ENCODE measurements at places on chromosomes 4 and X.

DNA sequence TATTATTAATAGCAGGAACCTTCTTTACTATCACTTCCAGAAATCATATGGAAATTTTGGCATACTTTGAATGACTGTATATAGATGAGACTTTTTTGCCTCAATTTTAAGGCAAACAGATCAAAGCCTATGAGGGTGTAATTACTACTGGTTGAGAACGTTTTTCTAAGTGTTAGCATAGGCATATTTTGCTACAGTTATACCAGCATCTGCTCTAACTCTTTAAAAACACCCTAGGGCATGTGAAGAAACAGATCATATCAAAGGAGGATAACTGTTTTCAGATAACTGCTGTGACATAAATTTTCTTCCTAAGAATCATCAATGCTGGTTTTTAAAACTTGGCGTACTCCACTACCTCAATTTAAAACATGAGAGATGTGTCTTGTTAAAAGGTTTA lies 1155.3 kb downstream of the FSTL5 start:
- DNase-seq = no peak

DNA sequence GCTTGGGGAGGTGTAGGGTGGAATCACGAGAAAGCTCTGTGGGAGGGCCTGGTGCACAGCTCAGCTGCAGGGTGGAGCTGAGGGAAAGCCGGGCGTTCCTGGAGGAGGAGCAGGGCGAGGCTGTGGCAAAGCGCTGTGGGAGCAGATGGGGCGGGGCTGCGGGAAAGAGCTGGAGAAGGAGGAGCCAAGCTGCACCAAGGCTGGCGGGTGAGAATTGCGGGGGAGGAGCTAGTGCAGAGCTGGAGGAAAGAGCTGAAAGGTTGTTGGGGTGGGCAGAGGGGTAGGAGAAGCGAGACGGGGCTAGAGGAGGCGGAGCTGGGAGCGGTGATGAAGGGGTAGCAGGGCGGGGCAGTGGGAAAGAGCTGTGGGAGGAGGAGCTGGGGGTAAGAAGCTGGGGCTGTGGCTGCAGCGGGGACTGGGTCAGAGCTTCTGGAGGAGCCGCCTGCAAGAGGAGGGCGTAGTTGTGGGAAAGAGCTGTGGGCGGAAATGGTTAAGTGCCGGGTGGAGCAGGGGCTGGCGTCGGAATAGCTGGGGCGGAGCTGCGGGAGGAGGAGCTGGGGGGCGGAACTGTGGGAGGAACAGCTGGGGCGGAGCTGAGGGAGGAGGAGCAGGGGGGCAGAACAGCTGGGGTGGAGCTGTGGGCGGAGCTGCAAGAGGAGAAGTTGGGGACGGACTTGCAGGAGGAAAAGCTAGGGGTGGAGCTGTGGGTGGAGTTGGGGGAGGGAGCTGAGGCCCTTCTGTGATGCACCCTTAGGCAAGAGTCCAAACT lies 1.8 kb upstream of the EOLA2 start:
- DNase-seq = peak; percentile 88

DNA sequence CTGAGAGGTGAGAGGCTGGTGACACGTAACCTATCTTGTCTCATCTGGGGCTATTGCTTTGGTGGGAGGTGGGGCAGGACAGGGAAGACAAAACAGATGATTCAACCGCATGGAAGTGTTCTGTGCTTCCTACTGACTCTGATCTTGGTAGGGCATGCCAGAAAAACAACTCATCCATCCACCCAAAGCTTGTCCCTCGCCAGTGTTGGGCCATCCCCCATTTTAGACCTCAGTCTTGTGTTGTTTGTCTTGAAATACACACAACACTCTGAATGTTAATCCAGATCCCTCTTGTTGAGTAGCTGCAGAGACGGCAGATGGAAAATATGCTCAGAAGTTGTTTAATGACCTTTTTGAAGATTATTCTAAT lies 377 bp downstream of the CHRNA9 start:
- no peak for DNase-seq

DNA sequence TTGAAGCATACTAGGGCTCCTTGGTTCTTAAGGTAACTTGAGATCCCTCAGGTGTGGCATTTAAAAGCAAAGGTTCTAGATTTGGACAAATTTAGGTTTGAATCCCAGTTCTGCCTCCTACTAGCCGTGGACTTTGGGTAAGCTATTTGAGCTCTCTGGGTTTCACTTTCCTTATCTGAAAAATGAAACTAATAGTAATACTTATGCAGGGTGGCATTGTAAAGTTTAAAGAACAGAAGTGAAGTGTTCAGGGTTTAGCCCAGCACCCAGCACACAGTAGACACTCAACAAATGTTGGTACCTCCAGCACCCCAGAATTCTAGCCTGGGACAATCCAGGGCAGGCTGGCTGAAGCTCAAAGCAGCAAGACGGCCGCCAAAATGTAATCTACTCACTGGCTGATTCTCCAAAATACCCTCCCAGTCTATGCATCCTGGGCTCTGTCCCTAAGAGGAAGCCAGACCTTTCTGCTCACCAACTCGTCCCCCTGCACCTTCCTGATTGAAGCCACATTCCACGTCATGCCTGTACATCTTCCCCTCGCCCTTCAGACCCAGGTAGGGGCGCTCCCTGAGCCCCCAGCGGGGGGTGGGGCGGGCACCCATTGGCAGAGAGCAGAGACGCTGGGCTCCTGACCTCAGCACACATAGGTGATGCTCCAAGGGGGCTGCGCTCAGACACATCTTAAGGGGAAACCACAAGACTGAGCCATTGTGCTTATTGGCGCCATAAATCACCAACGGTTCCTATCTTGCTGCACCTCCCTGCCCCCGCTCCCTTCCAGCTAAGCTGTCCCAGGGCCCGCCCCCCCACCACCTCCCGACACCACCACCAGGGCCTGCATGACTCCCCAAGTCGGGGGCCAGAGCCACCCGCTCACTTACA lies 160.6 kb downstream of the BCOR start:
- no peak for DNase-seq

- DNase-seq = no peak
These were observed 90.5 kb upstream of the GATB start for GRCh38 chr4:151851354-151851753.

GRCh38 chrX:114073926-114074325 lies 510.0 kb upstream of the HTR2C start:
- DNase-seq = no peak

DNA sequence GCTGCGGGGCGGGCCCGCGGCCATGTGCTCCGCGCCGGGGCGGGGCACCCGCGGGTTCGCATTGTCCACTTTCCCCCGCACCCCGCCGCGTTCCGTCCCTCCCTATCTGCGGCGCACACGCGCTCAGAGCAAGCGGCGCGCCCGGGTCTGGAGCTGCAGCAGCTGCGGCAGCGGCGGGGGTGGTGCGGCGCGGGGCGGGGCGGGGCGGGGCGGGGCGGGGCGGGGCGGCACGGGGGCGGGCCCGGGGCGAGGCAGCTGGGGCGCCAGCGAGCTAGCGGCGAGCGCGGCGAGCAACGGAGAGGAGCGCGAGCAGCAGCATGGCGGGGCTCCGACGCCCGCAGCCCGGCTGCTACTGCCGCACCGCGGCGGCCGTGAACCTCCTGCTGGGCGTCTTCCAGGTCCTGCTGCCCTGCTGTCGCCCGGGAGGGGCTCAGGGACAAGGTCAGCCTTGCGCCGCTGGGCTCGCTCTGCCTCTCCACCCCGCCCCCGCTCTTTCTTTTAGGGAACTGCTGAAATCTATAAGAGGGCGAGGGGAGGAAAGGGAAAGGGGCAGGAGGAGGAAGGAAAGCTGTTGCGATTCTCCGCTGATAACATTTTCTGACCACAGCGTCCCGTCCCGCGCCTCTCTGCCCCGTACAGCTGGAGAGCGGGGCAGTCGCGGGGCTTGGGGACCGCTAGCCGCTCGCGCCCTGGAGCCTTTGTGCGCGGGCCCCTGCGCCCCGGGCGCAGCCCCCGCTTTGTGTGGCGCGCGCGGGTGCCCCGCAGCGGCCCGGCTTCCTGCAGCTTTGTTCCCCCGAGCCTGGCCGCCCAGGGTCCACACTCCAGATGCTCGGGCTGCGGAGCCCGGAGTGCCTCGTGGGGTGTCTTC lies at the start of gene TMEM131L:
TMEM131L (plus strand) TSS at position 280 of the 868 bp plus-strand sequence; CDS start at position 318, 38 bp downstream.
- peak; percentile 53 for DNase-seq

DNA sequence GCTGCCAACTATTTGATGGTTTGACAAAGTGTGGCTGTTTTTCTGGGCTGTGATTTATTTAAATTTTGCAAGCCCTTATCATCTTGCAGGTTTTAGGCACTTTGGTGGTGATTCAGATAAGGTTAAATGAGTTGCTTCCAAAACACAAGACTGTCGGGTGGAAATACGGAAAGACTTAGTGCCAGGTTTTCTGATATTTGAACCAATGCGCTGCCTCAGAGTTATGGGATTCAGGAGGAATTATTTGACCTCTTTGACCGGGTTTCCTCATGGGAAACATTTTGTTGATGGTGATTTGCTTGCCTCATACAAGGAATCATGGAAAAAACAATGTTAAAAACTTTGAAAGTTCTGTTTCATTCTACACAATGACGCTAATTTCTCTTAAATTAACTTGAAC lies 136.1 kb upstream of the MAP9 start:
- no peak for DNase-seq

DNA sequence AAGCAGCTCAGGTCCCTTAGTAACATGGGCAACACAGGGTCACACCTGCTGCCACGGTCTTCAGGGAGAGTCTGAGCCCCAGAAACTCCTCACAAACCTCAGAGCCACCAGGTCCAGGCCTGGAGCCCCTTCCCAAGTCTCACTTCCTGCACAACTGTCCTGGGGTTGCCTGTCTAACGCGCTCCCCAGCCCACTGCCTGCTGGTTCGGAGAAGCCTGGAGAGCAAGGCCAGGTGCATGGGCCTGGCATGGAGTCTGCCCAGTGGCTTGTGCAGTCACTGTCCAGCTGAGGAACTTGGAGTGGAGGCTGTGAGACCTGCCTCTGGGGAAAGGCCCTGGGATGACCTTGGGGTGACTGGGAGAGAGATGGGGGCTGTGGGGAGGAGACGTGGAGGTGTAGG lies 28.0 kb downstream of the FAM53A start:
- no peak for DNase-seq

- DNase-seq = no peak
These were observed 953.4 kb upstream of the IGFBP7 start for GRCh38 chr4:58063404-58064160.

DNA sequence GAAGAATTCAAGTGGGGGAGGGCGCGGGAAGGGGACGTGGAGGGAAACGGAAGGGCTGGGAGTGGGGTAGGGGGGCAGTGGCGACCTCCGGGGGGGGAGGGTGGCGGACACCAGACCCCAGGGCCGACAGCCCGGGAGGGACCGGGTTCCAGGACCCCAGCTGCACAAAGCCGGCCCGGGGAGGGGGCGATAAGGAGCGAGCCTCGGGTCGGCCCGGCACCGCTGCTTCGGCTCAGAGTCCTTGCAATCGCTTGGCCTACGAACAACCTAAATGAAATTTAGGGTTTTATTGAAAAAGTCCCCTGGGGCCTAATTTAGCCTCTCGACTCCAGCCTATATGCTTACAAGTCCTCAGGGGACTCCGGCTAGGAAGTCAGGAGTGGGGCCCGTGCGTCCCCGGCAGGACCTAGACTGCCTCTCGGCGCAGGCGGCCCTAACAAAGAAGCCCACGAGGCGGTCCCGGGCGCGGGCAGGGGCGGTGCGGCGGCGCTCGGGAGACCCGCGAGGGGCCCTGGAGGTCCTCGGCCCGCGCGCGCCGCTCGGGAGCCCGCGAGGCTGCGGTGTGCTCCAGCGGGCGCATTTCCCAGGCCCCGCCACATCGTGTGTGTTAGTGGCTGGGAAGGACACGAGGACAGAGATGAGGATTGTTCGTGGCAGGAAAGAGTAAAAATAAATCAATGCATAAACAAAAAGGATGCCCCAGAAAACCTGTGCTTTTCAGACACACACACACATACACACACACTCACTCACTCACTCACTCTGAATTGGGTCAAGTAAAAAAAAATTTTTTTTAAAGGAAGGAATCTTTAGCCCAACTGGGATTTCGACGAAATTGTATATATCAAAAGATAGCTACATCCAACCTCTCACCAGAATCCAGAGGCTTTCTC lies 70.0 kb downstream of the MGST2 start:
- DNase-seq = no peak

DNA sequence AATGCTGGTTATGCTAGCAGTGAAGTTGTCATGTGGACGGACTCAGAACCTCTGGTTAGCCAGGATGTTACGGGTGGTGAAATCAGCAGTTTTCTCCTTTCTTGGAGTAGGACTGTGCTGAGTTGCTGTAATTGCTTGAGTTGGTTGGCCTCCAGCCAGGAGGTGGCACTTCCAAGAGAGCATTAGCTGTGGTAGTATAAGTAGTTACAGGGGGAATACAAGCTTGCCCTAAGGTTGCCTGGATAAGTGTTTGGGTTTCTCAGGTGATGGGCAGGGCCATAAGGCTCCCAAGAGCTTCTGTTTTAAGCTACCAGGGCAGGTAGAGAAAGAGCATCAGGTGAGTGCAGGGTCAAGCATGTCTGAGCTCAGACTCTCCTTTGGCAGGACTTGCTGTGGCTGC lies 103.0 kb downstream of the ZNF518B start:
- no peak for DNase-seq

DNA sequence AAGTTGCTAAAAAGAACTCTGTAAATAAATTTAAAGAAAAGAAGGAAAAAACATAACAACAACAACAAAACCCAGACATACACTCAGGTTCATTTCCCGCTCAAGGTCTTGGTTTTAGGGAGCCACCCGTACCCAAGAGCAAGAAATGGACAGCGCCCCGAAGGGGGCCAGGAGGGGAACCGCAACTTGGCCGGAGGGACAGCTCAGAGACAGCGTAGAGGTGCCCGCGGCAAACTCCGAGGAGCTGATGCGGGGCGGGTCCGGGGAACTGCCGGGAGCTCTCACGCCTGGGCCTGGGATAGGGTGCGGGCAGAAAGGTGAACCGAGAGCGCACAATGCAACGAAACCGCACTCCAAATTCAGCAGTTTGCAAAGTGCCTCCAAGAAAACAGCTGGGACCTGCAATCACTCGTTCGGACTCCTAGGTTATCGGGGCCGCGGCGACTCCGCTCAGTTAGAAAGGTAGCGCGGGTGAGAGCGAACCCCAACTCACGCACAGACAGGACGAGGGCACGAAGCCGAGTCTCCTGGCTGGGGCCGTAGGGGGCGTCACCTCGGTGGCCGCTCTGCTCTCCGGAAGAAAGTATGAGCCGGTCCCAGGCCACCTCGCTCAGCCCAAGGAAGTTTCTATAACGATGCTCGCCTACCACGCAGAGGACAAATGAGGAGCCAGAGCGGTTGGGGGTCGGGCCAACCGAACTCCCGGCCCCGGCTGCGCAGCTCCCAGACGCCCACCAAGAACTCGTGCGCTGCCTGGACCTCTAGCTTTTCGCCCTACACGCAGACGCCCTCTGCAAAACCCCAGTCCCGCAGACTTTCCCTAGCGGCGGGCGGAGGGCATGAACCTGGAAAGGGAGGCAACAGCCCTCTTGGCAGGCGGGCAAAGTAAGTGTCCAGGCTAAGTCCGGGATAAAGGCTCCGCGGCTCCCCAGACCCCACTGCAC lies 1.4 kb downstream of the NDNF start:
- no peak for DNase-seq

DNA sequence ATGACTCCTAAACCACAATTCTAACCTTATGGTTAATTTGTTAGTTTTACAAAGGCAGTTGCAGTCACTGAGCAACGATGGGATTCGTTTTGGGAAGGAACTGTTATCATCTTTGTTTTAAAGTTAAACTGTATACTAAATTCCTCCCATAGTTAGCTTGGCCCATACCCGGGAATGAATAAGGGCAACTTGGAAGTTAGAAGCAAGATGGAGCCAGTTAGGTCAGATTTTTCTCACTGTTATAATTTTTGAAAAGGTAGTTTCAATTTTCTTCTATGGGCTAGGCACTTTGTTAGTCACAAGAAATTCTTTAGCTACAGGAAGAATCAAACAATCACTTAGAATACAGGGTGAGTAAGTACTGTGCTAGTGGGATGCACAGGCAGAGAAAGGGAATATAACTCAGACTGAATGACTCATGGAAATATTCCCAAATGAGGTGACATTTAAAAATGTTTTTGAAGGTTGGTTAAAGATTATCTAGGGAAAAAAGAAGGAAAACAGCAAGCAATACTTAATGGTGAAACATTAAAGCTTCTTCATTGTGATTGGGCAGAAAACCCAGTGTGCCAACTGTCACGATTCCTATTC lies 153.6 kb downstream of the MAGEB17 start:
- DNase-seq = no peak
